K562 (cell line): ENCODE measurements at places on chromosomes 6 and 20. TPM values are rescaled to one million over a fixed set of nuclear protein-coding genes. Genes with fewer than 3 reads are reported as not detected.

Gene OPN5
- polyA plus RNA-seq, result not detected in 2 replicates

Gene PLG
- not detected in 2 replicates for polyA plus RNA-seq

DNA sequence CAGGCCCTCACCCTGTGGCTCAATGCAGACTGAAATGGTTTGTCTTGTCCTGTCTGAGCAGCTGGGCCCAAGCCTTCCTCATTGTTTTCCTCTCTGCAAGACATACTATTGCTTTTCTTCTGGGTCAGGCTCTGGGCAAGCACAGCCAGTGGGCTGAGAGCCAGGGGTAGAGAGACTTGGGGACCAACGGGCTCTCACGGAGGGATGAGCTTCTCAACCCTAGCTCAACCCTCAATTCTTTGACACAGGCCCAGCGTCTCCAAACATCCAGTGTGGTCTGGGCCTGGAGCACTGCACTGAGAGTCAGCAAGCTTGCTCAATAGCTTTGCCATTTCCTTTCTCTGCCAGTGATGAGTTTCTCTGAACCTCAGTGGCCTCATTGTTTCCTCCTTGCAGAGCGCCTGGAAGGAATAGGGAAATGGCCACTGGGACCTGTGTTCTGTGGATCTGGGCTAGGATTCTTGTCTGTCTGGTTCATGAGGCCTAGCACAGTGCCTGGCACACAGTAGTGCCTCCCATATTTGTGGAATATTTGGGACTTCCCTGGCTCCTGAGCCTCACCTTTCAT lies 9.3 kb downstream of the ANGPT4 start:
- no peak for DNase-seq

DNA sequence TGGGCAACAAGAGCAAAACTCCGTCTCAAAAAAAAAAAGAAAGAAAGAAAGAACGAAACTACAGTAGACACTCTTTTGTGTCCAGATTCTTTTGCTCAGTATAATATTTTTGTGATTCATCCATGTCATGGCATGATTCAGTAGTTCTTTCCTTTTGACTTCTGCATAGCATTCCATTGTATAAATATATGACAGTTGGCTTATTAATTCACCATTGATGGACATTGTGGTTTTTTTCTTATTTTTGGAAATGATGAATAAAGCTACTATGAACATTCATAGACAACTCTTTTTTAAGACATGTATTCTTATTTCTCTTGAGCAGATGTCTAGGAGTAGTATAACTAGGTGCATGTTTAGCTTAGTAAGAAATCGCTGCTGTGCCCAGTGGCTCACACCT lies 10.3 kb upstream of the IER3 start:
- no peak for DNase-seq

DNA sequence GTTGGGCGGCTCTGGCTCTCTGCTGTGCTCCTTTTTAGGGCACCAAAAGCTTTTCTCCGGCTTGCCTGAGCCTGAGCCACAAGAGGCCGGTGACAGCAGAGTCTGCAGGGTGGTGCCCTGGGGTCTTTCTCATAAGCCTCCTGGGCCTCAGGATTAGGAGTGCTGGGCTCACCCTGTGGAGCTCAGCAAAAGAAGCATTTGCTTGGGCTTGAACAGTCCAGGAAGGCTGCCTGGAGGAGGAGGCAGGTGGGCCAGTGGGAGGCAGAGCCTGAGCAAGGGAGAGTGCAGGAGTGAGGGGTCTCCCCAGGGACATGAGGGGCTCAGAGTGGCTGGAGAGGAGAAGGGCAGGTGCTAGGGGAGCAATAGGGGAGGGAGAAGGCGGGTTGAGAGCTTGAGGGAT lies 32.9 kb upstream of the MRGBP start:
- DNase-seq, result no peak

DNA sequence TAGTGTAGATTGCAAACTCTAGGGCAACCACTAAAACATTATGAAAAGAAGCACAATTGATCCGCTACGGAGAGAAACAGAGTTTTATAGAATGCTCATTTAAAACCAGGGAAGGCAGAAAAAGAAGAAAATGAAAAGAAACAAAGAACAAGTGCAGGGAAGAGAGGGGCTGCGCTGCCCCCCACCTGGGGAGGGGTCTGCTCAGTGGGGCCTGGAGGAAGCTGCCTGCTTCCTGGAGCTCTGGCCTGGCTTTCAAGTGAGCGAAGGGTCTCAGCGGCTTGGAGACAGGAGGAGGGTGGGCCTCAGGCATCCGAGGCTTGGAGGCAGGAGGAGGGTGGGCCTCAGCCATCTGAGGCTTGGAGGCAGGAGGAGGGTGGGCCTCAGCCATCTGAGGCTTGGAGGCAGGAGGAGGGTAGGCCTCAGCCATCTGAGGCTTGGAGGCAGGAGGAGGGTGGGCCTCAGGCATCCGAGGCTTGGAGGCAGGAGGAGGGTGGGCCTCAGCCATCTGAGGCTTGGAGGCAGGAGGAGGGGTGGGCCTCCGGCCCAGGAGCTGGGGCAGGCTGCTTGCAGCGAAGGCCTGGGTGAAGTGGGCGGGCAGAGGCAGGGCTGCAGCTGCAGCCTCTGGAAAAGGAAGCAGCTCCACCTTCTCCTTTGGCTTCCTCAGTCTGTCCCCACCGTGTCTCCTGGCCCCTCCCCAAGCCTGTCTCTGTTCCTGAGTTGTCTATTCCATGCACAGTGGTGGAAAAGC lies 406.3 kb downstream of the TAF4 start:
- no peak for DNase-seq

Gene COX4I2
- polyA plus RNA-seq, result not detected in 2 replicates

DNA sequence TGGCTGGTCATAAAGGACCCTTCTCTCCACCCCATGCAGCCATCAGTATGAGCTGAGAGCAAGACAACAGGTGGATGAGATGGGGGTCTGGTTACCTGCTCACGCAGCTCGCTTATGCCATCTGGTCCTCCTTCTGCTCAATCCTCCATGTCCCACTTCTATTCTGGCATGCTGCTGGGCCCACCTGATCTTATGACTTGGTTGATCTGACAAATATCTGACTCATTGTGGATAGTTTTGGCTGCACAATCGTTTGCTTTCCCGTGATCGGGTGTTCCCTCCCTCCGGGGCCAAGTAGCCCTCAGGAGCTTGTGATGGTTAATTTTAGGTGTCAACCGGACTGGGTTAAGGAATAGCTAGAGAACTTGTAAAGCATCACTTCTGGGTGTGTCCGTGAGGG lies 26.6 kb upstream of the ELMO2 start:
- no peak for DNase-seq

Gene LHFPL5
- not detected in 2 replicates for polyA plus RNA-seq

GRCh38 chr6:77470983-77471382 lies 7.7 kb upstream of the HTR1B start:
- no peak for DNase-seq

- no peak for DNase-seq
These were observed 52.9 kb downstream of the FAM83B start for GRCh38 chr6:54899442-54899841.

DNA sequence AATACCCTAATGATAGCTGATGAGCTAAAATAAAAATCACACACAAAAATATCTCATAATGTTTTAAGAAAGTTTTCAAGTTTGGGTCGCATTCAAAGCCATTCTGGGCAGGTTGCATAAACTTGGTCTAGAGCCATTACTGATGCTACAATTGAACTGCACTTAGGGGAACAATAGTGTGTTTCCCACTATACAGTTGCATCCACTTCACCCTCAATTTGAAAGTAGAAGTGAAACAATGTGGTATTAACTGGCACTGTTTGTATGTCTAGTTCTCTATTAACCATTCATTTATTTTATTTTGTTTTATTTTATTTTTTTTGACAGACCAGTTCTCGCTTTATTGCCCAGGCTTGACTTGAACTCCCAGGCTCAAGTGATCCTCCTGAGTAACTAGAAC lies 23.0 kb upstream of the STK38 start:
- DNase-seq, result no peak

DNA sequence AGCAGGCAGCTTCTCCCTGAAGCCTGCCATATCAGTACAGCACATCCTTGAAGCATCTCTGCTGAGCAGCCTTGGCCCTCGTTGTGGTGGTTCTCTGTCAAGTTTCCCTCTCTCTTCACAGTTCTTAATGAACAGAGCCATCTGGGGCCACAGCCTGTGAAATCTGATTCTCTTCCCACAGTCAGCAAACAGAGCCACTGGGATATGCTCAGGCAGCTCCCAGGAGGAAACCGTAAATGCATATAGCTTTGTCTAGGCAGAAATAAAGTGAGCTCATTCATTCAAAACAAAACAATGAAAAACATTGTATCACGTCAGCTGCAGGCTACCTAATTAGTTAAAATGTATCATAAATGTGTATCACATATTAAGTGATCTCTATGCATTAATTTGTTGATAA lies 80.3 kb downstream of the TBC1D7 start:
- DNase-seq, result no peak

Gene C20orf202
- 0.07 and 0.15 TPM in 2 replicates for polyA plus RNA-seq

GRCh38 chr20:63917811-63918210 lies 22.9 kb downstream of the DNAJC5 start:
- DNase-seq, result no peak

- peak; percentile 74 for DNase-seq
These were observed 34.0 kb downstream of the RSPO4 start for GRCh38 chr20:967796-968742.

DNA sequence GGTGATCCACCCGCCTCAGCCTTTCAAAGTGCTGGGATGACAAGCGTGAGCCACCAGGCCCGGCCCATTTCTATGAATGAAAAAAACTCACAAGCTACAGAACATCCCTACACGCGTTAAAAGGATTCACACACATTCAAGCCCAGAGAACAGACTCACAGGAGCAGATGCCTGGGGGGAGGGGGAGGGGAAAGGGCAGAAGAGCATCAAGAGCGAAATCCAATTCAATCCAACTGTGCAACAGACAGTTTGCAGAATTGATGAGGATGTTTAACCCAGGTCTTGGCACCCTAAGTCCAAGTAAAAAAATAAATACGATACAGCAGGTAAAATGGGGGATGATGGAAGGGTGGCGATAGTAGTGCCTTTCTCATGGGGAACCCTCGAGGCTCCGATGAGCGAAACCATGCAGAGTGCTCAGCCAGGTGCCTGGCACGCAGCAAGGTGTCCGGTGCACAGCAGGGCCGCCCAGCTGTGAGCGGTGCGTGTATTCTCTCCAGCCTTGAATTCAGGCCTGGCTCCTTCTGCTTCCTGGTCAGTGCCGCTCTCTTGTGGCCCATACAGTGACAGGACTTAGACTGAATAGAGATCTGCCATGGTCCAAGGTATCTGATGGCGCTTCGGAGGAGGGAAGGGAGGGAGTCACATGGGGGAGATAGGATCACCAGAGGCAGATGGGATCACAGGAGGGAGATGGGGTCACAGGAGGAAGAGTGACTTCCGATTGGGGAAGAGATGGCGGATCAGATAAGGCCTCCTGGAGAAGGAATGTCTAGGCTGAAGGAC lies 35.4 kb upstream of the ANGPT4 start:
- no peak for DNase-seq

Gene HAO1
- not detected in 2 replicates for polyA plus RNA-seq

Gene MRPL18
- polyA plus RNA-seq, result 220 and 256 TPM in 2 replicates

GRCh38 chr20:52760791-52761190 lies 211.4 kb upstream of the TSHZ2 start:
- DNase-seq, result no peak

DNA sequence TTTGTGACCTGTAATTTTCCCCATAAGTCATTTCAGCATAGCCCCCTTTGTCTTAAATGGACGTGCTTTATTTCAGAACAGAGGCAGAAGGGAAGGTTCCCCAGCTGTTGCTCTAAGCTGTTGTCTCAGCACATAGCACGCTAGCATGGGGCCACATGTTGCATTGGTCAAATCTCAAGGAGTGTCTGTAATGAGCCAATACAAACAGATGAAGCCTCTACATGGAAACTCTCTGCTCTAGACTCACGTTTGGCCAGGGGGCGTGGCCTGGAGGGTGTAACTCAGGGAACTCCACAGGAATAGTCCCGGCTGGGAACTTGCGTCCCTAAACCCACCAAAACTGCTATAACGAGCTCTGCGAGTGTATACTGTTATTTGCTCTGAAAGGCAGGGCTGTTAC lies 35.2 kb upstream of the SLC22A2 start:
- DNase-seq, result no peak

DNA sequence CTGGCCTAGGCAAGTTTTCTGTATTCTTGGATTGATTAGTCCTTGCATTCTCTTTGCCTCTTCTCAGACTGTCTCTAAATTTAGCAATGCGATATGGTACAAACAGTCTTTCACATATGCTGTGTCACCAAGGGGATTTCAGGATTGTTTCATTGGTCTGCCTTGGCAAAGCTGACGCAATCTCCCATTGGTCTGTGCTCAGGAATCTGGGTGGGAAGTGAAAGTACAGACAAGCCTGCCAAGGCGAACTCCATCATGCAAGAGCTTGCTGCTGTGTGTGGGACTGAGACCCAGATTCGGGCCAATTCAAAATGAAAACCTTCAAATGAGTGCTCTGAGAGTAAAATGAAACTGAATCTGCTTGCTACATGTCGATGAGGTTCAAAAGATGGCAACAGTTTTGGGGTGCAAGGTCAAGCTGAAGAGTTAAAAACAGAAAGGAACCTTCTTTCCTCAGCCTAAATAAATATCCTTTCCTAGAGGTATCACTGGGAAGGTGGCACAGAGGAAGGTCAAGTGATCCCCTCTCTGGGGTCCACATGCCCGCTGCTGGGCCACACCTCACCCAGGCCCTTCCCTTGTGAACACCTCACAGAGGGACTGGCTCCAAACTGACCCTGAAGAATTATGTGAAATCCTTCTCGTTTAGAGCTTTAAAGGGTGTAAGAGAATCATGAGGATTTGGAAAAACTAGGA lies 198.8 kb upstream of the PREP start:
- no peak for DNase-seq

GRCh38 chr6:166167801-166168615 lies at the start of gene TBXT:
TSS of gene TBXT (minus strand) at chr6:166167851. CDS start at chr6:166167591, 260 bp downstream.
- no peak for DNase-seq

DNA sequence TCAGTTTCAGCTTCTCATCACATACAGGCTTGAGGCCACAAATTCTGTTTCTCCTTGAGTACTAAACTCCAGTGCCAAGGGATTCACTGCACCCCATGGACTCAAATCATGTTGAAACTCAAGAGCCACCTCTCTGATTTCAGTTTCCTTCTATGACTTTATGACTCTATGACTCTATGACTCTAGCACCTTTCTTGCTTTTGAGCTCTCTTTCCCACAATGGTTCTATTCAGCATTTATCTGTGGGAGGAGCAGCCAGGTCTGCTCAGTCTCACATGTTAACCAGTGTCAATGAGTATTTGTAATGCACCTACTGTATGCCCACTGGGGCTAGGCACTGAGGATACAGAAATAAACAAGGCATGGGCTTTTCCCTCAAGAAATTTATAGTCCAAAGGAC lies 14.6 kb upstream of the SLC22A2 start:
- DNase-seq, result no peak

Gene KCNB1
- polyA plus RNA-seq, result not detected in 2 replicates

GRCh38 chr20:13022401-13023155 lies 13.8 kb downstream of the SPTLC3 start:
- DNase-seq, result no peak

Gene TTBK1
- polyA plus RNA-seq, result not detected in 2 replicates

DNA sequence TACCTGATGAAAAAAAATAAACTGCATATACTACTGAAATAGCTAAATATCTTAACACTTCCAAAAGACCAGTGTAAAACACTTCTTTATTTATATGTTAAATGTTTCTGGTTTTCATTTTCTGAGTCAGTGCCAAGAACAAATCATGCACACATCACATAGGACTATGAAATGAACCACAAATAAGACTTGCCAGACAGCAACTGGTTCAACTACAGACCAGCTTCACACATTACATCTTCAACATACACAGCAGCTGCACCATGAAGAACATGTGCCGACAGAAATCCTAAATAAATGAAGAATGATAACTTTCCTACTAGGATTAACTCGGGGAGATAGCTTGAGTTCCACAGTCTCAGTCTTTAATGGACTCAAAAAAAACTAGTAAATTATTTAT lies 168.3 kb upstream of the STXBP5 start:
- DNase-seq, result no peak

Gene MAS1
- not detected in 2 replicates for polyA plus RNA-seq

GRCh38 chr6:12328701-12329100 lies 38.5 kb downstream of the EDN1 start:
- DNase-seq, result no peak
